Naive thymus-derived CD4-positive, alpha-beta T cell (primary cell): ENCODE measurements at places on chromosomes 3 and 15.

DNA sequence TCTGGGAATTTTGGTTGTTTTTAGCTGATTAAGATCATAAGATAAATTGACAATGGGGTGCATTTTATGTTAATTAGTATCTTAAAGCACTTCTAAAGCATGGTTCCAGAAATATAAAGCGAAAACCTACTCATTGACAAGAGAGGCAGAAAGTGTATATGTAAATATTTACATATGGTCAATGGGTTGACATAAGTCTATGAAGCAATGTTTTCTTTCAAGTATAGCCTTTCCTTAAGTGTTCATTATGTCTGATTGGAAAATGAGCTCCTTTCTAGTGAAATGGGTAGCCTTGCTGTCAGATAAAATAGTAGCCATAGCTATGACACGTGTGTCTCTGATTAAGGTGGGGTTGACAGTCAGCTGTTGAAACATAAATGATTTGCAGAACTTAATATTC, 365.2 kb upstream of the AGTR1 start:
- H3K4me1 ChIP-seq, result no peaks in the 10 kb centered on the region
- no peak overlapping the region for H3K4me3 ChIP-seq
- H3K36me3 ChIP-seq, result no peaks in the 10 kb centered on the region

GRCh38 chr3:190534986-190535385, 21.1 kb downstream of the IL1RAP start:
- H3K4me3 ChIP-seq, result no peak overlapping the region
- no peaks in the 10 kb centered on the region for H3K36me3 ChIP-seq
- no peak for DNase-seq
- no peak overlapping the region for H3K27ac ChIP-seq
- no peaks in the 10 kb centered on the region for H3K4me1 ChIP-seq

GRCh38 chr15:42955518-42955917, 34.9 kb upstream of the TTBK2 start:
- H3K27me3 ChIP-seq, result no peaks in the 10 kb centered on the region
- DNase-seq, result no peak
- H3K27ac ChIP-seq, result no peak overlapping the region
- H3K36me3 ChIP-seq, result peaks cover 29% of the 10 kb centered on the region
- no peaks in the 10 kb centered on the region for H3K4me1 ChIP-seq
- no peak overlapping the region for H3K4me3 ChIP-seq

DNA sequence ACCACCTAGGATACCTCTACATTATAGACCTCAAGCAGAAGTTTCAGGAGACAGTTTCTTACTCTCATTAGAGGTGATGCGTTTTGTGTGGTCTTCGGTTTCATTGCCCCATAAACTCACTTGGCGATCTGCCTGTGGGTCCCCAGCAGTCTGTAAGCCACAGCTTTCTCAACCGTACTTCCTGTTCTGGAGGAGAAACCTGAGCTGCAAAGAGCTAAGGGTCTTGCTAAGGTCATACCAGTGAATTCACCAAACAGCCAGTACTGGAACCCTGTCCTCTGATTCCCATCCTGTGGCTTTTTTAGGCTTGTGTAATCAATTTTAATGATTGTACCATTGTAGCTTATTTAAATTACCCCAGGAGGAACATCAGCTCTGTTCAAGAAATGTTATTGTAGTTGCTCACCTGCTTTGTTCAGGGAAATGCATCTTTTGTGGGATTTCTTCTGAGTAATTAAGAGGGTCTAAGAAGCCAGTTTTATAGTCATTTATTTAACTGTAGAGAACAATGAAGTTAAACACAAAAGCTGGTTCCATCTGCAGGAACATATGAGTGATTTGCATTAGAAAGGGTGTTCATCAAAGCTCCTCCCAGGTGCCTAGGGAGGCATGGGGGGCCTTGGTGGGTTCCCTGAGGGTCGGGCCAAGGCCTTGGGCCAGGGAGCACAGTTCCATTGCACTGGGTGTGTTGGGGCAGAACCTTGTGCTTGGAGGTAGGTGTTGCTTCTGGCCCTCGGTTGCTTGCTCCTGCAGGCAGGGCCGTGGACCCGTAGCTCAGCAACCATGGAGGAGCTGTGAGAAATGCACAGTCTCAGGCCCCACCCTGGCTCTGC, 69.6 kb downstream of the APBA2 start:
- no peaks in the 10 kb centered on the region for H3K36me3 ChIP-seq
- peak overlapping the region; percentile 39 for H3K27ac ChIP-seq
- H3K27me3 ChIP-seq, result no peaks in the 10 kb centered on the region
- H3K4me1 ChIP-seq, result peaks cover 36% of the 10 kb centered on the region

DNA sequence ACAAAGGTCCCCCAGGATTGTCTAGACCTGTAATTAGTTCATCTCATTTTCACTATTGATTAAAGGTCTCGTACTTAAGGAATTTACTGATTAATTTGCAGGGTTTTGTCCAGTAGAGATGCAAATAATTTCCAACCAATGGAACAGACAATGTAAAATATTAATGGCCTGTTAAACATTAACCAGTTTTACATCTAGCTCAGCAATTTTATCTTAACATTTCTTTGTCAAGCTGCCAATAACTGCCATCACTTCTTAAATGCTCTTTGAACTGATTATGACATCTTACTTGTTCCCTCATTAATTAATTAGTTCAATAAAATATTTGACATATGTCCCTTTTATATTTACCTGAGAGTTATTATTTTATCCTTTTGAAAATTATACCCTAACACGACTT, 9.4 kb upstream of the STRIT1 start:
- no peak overlapping the region for H3K4me3 ChIP-seq
- no peak for DNase-seq
- H3K4me1 ChIP-seq, result no peaks in the 10 kb centered on the region
- no peak overlapping the region for H3K27ac ChIP-seq
- no peaks in the 10 kb centered on the region for H3K27me3 ChIP-seq

DNA sequence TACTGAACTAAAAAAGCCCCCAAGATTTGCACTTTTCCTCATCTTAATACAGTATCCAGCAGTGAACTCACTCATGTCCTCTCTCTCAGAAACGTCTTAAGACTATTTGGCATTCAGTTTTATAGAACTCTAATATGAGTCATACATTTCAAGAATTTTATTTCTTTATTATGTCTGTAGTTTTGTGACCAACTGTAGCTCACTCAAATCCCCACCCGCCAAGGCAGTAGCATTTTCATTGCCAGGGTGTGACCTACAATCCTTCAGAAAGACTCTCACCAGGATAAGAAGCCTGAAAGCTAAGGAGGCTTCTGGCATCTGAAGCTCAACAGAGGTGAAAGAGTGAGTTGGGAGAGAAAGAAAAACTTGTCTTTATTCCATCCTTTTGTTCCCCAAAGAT, 537.1 kb downstream of the RSL24D1 start:
- no peak overlapping the region for H3K4me3 ChIP-seq
- DNase-seq, result no peak
- H3K4me1 ChIP-seq, result no peaks in the 10 kb centered on the region
- H3K27ac ChIP-seq, result no peak overlapping the region
- no peaks in the 10 kb centered on the region for H3K27me3 ChIP-seq
- no peaks in the 10 kb centered on the region for H3K36me3 ChIP-seq

GRCh38 chr15:60520825-60521368, 42.0 kb upstream of the ICE2 start:
- no peaks in the 10 kb centered on the region for H3K27me3 ChIP-seq
- peak; percentile 50 for DNase-seq
- no peak overlapping the region for H3K4me3 ChIP-seq
- no peak overlapping the region for H3K27ac ChIP-seq
- no peaks in the 10 kb centered on the region for H3K36me3 ChIP-seq

DNA sequence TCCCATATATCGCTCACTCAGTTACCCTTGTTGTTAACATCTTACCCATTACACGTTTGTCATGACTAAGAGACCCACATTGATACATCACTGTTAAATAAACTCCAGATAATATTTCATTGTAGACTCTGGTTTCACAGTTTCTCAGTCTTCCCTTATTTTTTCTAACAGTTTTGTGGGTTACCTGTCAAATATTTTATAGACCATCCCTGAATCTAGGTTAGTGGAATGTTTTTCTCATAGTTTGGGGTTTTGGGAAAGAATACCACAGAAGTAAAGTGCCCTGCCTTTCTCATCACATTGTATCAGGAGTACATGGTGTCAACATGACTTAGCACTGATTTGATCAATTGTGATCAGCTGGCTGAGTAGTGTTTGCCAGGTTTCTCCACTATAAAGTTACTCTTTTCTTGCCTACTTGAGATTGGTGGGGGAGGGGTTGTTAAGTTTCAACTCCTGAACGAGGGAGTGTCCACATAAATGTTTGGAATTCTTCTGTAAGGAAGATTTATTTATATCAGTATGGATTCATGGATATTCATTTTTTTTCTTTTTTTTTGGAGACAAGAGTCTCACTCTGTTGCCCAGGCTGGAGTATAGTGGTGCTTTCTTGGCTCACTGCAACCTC, 25.9 kb downstream of the RNF111 start:
- no peaks in the 10 kb centered on the region for H3K27me3 ChIP-seq
- no peak overlapping the region for H3K4me3 ChIP-seq
- no peaks in the 10 kb centered on the region for H3K36me3 ChIP-seq
- no peak for DNase-seq
